ENCODE measurements at places on chromosomes 5 and 9.

DNA sequence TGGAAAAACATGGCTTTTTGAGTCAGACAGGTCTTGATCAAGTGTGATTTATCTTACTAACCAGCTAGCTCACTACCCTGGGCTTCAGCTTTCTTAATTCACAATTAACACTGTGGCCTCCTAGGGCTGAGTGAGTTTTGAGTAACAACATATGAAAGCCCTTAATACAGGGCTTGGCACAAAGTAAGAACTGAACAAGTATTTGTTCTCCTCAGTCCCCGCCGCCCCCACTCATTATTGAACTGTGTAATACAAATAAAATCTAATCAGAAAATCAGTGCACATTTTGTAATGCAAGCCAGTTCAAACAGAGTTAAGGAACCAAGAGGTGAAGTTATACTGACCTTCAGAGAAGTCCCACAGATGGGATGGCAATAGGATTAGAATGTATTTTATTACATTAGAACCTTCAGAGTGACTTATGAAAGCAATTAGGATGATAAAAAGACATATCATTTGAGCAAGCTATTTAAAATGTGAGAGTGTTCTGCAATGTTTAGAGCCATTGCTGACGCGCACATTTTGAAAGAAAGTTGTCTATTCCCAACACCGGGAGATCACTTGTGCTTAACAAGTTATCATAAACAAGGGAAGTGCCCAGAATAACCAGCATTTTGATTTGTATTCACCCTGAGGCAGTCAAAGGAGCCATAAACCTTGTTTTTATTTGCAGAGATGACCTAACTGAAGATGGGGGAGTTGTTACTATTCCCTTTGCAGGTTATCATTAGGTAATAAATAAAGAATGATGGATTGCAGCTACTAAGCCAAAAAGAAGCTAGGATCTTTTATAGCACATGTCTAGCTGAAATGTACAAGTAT is 19.4 kb downstream of the ADAMTS16 start:
- DNase-seq: no peak

DNA sequence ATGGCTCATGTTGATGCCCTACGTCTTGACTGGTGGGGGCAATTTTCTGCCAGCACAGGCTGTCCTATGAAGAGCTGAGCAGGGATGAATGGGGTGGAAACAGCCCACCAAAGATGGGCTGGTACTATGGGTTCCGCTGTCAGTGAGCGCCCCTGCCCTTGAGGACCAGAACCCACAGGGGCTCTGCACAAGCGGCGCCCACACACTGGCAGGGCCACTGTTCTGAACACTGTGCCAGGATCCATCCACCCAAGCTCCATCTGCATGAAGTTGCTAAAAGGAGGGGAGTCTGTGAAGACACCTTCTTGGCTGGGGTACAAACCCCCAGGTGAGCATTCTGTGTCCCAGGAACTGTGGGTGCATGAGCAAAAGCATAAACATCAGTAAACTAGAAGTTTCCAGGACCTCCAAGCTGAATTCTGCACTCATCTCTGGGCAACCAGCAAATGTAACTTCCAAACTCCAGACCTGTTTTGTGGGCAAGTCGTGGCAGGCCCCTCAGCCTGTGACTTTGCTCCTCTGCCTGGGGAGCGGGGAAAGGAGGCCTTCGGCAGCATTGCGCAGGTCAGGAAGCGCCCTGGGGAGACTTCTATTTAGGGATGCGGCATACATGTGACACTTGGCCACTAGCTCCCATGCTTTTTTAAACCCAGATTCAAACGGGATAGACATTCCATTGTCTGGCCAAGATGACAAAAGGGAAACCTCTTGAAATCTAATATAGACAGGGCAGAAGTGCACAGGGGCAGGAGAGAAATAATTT is 48.9 kb downstream of the PTPN3 start:
- no peak for DNase-seq

DNA sequence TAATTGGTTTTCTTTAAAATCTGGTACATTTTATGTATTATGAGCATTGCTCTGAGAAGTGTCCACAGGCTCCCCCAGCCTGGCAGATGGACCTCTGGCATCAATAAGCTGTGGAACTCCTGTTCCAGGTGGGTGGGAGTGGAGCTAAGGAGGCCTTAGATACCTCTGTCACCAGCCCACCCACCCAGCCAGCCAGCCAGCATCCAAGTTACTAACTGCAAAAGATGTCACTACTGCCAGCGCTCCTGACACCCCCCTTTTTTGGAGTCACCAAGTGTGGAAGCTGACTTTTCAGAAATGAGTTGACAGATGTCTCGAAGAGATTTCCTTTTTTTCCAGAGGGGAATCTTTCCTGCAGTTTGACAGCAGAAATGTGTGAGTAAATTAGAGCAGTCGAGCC is 111.2 kb downstream of the GALNT10 start:
- no peak for DNase-seq

DNA sequence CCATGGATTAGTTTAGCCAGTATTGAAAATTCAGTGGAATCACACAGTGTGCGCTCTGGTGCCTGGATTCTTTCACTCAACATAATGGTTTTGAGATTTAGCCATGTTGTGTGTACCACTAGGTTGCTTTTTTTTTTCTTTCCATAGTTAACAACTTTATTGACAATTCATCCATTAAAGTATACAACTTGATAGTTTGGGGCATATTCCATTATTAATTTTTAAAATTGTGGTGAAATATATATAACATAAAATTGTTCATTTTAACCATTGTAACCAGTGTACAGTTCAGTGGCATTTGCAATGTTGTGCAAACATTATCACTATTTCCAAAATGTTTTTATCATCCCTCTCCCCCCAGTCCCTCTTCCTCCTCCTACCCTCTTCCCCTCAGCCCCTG is 35.2 kb downstream of the ANKRD33B start:
- no peak for DNase-seq

- no peak for DNase-seq
These were observed 143.7 kb downstream of the FSTL4 start for GRCh38 chr5:133468596-133468995.

DNA sequence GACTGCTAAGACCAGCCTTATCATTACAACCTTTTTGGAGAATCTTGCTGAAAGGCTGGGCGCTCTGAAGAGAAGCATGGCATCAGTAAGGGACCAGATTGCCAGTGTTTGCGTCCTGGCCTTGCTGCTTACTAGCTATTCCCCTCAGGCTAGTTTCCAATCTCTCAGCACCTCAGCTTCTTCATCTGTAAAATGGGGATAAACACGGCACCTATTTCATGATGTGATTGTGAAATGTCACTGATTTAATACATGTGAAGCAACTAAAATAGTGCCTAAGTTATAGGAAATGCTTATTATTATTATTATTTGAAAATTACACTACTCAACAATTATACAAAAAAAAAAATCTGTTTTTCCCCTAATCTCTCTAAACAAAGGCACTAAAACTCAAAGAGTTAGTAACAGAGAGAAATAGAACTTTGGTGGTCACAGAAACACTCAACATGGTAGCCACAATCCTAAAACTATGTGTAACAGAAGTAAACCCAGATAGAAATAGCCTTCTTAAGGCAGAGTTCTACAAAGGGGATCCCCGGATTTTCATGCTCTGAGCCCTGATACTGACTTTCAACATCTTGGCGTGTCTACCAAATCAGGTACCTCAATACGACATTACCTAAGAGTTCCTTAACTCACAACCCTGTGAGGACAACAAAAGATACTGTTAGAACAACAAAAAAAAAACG is 62.0 kb downstream of the ENC1 start:
- DNase-seq: no peak

DNA sequence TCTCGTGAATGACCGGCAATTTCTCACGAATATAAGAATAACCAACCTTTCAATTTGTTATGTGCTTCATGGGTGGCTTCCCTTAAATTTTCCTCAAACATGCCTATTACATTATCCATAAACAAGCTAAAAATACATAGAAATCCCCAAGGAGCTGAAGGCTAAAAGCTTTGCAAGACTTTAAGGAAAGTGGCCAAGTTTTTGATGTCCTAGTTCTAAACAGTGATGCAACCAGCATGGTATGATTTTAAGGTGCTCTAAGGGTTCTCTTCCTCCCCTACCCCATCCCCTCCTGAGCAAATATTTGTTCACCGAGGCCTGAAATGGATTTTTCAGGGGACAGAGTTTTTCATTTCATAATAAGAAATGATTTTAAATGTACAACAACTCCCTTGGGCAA is 79.8 kb downstream of the RGS7BP start:
- DNase-seq: no peak

GRCh38 chr5:174159327-174160114 is 114.0 kb downstream of the NSG2 start:
- DNase-seq: no peak

DNA sequence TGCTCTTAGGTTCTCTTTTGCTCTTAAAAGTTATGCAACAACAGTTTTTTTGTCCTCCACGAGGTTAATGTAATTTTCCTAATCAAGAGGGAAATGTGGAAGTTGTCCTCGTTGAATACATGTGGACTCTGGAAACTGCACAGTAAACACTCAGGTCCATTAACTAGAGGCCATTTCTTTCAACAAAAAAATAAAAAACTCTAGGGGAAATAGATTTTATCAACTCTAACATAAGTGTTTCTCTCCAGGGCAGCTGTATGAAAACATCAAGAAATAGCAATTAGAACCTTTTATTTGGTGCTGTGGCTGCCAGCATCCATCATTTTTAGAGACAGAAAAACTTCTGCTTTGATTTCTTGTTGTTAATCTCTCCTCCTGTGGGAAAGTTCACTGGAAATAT is 288.6 kb downstream of the ICE1 start:
- no peak for DNase-seq

DNA sequence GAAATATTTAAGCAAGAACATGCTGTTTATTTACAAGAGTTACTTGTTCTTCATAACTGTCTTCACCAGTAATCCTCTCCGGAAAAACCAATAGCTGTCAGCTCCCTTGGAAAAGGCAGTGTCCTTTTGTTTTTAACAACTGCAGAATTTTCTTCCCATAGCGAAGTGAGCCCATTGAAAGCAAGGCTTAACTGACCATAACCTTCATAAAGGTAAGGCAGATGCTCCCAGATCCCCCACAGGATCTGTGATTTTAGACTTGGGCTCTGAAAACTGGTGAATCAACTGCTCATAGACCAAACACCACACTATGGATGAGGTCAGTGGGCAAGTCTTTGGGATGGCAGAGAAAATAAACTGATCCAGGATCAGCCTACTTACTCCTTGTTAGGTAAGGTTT is 155.0 kb downstream of the GLIS3 start:
- DNase-seq: no peak

GRCh38 chr5:155897761-155898160 is 429.2 kb upstream of the SGCD start:
- no peak for DNase-seq

DNA sequence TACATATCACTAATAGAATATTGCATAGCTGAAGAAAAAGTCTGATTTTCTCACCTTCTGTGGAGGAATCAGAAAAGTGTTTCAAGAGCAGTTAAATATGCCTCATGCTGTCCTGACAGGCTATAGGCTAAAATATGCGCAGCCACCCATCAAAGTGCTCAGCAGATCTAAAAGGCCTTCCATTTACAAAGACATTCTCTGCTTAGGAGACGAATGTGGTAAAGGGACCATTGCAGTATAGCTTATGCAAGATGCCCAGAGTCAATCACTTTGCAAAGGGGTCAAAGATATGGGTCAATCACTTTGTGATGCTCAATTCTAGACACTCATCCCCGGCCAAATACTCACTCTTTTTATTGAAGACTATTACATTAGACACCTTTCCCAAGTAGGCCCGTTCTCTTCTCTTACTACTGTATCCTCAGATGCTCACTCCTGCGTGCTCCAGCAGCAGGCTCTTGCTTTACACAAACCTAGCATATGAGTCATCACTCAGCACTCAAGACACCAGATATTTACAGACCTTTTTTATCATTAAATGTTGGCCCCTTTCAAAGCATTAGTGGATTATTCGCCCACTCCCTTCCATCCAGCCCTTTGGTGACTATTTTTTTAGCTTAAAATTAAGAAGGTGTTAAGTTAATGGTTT is 568.2 kb upstream of the CDH18 start:
- DNase-seq: no peak

DNA sequence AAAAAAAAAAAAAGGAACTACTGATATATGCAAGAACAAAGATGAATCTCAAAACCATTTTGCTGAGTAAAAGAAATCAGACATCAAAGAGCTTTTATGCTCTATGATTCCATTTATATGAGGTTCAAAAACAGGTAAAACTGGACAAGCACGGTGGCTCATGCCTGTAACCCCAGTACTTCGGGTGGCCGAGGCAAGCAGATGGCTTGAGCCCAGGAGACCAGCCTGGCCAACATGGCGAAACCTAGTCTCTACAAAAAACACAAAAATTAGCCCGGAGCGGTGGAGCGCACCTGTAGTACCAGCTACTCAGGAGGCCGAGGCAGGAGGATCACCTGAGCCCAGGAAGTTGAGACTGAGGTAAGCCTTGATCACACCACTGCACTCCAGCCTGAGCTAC is 7.8 kb downstream of the PTBP3 start:
- DNase-seq: no peak

GRCh38 chr9:105251733-105252404 is 7.4 kb downstream of the SLC44A1 start:
- DNase-seq: no peak

GRCh38 chr9:2674141-2674824 is 43.0 kb upstream of the KCNV2 start:
- no peak for DNase-seq

DNA sequence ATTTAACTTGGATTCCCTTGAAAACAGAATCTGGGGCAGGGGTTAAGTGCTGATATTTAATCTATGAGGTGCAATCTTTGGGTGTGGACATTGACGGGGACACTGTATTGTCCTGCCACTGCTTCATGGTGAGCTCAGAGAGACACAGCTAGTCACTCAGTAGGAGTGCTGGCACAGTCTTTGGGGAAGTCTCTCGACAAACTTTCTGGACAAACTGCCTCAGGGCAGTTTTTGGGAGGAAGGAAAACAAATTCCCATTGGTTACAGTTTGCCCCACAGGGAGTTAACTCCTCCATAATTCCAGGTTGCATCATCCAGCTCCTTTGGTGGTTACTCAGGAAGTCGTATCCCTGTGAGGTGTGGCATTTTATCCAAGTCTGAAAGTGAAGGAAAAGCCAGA is 17.9 kb downstream of the HNRNPK start:
- DNase-seq: no peak

DNA sequence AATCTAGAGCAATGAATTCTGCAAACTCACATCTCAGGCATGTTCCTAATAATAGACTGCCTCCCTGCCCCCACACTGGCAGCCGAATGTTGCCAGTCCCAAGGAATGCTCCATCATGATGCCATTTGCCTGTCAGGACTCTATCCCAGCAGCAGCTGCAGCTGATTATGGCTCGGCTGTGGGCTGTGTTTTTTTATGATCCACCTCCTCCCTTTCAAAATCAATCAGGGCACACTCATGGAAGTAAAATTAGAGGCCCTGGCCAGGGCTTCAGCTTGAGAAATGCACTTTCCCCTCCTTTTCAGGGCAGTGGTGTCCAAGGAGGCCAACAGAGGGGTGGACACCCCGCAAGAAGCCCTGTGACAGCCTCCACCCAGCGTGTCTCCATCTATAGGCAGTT is 176.7 kb upstream of the S1PR3 start:
- DNase-seq: peak; percentile 24

DNA sequence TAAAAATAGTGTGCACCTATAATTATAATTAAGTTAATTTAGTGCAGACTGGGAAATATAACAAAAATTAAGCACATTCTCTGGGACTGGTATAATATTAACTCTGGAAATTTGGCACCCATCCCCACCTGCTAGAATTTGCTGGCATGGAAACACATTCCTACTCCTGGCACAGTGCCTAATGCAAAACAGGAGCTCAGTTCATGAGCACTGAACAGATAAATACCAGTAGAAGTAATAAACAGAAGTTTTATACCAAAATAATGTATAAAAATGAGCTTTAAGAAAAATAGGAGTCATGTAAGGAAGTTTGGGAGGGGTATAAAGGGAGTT is 23.7 kb upstream of the NPR3 start:
- no peak for DNase-seq

GRCh38 chr5:142881784-142882126 is 111.6 kb downstream of the ARHGAP26 start:
- DNase-seq: peak; percentile 17
